ENCODE measurements at places on chromosomes 3 and 15.
A peak's percentile ranks its signal among the peaks of the same experiment; 100 is the strongest.

GRCh38 chr3:130850044-130850797, 43.7 kb upstream of the ATP2C1 start:
- DNase-seq: peak; percentile 42

- no peak for DNase-seq
Measured at GRCh38 chr3:194828116-194828515, 142.4 kb downstream of the FAM43A start.

DNA sequence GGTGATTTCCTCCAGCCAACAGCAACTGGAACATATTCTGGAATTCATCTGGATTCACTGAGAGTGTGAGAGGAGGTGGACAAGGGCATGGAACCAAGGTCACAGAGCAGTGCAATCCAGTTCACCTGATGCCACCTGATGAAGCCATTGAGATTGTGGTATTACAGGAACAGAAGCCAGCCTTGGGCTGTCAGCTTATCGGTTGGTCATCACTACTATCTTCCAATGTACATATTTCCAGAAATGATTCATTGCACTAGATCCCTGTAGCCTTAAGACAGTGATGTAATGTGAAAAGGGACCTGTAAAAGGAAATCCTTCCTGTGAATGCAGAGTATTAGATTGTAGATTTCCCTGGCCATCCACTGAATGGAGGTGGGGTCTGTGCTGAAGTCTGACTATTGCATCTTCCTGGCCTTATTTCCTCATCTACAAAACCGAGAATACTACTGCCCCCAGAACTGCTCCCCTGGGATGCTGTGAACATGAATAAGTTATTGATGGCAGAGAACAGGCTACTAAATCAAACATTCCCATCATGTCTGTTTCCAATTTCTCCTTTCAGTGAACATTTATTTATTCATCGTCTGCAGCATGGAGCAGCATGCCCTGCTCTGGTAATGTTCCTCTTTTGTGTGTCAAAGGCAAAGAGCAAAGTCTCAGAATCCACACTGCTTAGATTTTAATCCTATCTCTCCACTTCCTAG, 47.4 kb upstream of the TPM1 start:
- no peak for DNase-seq

DNA sequence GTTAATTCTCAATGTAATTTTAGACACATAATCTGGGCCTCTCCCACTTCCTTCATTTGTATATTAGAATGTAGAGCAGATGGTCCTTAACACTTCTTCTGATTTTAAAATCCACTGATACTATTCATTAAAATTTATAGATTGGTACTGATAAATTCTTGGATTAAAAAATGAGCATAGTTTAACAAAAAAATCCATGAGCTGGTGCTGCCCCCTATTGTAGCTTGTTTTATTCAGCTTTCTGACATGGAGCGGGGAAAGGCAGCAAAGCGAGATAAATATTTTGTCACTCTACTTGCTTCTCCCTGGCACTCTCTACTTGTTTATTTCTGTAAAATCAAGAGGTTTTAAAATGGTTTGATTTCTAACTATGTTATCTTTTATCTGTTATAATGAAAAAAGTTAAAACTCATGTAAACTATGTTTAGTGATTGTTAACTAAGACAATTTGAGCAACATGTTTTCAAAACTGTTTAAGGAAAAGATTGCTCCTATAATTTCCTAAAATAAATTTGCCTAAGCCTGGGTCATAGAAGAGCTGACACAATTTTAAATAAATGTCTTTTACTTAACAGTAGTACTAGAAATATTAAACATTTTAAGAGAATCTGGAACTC, 26.5 kb upstream of the PLOD2 start:
- no peak for DNase-seq

DNA sequence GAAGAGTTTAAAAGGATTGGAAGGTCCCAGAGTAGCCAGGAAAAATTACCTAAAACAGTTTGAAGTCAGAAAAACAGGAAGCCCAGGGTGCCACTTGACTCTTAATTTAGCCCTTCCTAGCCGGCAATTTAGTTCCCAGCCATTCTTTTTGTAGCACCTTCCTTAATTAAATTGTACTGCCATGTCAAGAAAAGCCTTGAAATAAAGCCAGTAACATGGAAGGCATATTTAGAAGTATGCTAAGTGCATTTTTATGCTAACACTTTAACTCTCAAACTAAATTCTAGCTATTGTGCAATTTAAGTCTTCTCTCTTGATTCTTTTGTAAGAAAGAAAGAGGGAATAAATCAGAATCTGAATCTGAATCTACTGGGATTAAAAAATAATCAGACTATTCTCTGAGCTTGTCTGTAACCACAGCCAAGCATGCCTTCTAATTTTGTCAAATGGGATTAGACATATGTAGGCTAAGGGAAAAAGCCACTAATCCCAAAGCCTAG, 43.2 kb downstream of the MAP3K13 start:
- DNase-seq: no peak

GRCh38 chr3:114690911-114691310, 397.1 kb downstream of the TIGIT start:
- no peak for DNase-seq

DNA sequence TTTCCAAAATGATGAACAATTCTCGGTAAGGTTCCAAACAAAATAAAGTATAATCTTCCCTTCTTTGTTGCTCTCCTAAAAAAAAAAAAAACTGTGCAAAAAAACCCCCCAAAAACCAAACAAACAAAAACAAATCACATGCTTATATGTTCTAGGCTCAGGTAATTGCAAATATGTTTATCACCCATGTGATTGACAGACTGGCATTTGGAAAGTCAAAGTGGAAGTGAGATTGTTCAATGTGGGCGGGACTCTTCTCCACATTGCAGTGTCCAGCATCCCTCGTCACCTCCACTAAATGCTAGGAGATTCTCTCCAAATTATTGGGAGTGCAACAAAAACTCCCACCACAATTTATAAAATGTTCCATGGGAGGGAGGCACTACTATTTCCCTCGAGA, 57.6 kb upstream of the CACNA1D start:
- DNase-seq: no peak

DNA sequence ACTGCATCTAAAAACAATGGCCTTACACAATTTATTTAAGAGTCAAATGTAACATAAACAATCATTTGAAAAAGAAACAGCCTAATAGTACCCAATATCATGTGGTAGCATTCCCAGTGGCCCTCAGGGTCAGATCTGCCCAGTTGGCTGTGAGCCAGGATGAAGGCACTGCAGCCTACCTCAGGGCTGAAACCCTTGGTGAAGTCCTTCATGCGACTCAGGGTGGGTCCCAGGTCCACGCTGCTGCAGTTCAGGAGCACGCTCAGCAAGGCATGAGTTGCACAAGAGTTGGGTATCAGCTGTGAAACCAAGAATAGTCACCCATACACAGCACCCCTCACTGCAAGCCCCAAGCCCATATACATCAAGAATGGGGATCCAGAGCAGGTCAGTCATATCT, 37.1 kb downstream of the SEMA3G start:
- no peak for DNase-seq

GRCh38 chr3:183555541-183556081, at the start of gene KLHL6:
TSS of gene KLHL6 (minus strand) at chr3:183555706. CDS start at chr3:183555653, 53 bp downstream.
- DNase-seq: peak; percentile 76

DNA sequence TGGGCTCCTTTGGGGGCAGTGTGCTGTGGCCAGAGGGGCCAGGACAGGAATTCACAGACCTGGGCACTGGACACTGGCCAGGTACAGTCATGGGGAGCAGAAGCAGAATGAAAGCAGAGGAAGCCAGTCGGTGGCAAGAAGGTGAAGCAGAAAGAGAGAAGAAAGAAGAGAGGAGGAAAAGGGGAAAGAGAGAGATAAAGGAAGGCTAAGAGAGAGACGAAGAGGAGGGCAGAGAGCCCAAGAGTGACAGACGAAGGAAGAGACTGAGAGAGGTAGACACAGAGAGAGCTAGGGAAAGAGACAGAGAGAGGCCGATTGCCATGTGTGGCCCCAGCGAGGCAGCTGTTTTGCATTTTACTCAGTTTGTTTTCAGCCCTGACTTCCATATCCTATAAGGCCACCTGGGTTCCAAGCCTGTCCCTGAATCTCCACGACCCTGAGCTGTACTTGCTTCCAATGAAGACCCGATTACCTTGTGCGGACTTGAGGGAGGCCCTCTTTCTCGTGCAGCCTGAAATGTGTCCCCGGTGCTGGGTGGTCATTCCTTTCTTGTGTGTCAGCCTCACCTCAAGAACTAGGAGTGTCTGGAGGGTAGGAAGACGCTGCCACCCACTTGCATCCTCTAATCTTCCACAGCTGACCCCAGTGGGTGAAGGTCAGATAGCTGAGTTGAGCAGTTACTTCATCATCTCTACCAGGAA, 73.9 kb downstream of the LSM3 start:
- no peak for DNase-seq
